ENCODE measurements at places on chromosomes 3 and 15.

DNA sequence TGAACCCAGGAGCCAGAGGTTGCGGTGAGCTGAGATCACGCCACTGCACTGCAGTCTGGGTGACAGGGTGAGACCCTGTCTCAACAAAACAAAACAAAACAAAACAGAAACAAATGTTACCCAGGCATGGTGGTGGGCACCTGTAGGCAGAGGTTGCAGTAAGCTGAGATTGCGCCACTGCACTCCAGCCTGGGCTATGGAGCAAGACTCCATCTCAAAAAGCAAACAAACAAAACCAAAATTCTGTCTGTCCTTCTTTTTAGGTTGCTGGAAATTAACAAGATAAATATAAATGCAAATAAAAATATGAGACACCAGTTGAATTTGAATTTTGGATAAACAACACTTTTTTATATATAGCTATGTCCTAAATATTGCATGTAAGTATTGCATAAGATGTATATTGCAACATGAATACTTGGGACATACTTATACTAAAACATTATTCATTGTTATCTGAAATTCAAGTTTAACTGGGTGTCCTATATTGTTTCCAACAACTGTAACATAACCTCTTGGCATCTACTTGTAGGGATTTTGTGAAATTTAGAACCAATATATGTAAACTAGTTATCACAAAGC lies 4.7 kb upstream of the CEP97 start:
- DNase-seq: no peak

- DNase-seq: no peak
Measured at GRCh38 chr3:40768536-40768935, 243.8 kb downstream of the ZNF621 start.

DNA sequence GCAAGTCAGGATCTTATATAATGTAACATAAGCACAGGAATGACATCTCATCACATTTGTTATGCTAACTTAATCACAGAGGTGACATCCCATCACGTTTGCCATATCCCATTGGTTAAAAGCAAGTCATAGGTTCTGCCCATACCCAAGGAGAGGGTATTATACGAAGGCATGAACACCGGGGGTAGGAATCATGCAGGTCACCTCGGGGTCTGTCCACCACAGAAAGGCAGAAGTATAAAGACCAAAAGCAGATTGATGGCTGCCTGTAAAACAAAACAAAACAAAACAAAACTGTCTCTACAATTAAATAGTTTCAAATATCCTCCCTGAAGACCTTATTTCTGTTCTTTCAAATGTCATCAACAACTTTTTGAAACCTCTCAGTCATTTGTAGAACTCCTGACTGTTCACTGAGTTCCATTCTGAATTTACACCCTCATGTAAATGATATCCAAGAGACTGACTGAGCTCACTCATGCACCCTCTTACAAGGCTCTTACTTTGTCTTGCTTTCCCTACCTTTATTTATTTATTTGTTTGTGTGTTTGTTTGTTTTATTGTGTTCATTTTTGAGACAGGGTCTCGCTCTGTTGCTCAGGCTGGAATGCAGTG lies 22.7 kb upstream of the ZNF639 start:
- DNase-seq: no peak

GRCh38 chr15:82165948-82166376 lies 96.6 kb downstream of the EFL1 start:
- no peak for DNase-seq

DNA sequence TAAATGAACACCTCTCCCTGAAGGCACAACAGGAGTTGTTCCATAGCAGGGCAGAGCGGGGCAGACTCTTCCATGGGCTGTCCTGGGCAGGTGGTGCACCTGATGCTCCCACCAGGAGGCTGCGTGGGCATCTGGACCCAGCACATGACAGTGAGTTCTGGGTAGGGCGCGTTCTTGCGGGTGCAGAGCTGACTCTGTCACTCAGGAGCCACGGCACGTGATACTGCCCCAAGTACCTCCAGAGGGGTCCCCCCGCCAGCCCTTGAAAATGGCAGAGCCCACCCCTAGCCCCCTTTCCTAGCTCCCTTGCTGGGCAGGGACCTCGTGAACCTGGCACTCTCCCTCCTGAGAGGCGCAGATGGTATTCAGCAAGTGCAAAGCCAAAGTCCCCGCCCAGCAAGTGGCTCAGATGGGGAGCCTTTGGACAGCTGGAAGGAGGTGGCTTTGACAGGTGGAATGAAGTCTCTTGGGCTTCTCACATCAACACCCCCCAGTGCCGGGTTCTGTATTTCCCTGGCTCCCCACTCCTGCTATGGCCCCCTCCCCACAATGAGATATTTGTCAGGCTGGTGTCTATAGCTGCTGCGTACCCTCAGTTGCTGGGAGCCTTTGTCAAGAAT lies 172.1 kb downstream of the TBC1D2B start:
- no peak for DNase-seq

GRCh38 chr3:103440539-103441203 lies 1005.9 kb downstream of the ZPLD1 start:
- no peak for DNase-seq

GRCh38 chr3:8455526-8456411 lies 45.9 kb upstream of the LMCD1 start:
- no peak for DNase-seq

DNA sequence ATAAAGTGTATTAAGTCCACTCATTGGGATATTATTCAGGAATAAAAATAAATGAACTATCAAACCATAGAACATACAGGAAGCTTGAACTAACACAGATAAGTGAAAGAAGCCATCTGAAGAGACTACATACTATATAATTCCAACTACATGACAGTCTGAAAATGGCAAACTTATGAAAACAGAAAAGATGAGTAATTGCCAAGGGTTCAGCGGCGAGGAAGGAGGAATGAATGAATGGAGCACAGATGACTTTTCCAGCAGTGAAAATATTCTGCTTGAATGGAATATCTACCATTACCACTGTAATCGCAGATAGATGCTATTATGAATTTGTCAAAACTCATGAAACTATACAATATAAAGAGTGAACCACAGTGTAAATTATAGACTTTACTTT lies 79.7 kb downstream of the PEAK1 start:
- DNase-seq: no peak

DNA sequence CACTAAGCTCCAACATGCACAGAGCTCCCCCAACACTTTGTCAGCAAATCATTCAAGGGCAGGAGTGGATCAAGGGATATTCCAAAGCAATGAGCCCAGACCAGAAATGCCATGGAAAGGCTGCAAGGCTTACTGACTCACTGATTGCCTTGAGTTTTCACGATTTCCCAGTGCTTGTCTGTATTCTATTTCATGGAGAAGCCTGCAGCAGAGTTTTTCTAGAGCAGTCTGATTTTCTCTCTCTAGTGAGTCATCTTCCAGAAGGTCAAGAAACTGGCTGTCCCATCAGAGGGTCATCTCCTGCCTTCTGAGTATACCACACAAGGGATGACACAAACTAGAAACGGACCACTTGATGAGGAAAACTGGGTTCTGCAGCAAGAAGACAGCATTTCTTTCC lies 16.5 kb downstream of the LMCD1 start:
- DNase-seq: no peak

Data from stimulated activated CD8-positive, alpha-beta memory T cell treated with anti-CD3 and anti-CD28 coated beads, Interleukin-15, amount 100 ng/mL, for 48 hours (primary cell).